Activated naive CD8-positive, alpha-beta T cell treated with anti-CD3 and anti-CD28 coated beads, Interleukin-2, amount 10 ng/mL, durations not matched to agents 7 days and 5 days (primary cell): ENCODE measurements at places on chromosomes 11 and 22. TPM values are rescaled to one million over a fixed set of nuclear protein-coding genes. Genes with fewer than 3 reads are reported as not detected.

GRCh38 chr11:15909937-15910598 is 446.3 kb downstream of the SOX6 start:
- DNase-seq, result no peak

GRCh38 chr22:49094151-49094550 is 733.5 kb downstream of the BRD1 start:
- DNase-seq, result no peak

DNA sequence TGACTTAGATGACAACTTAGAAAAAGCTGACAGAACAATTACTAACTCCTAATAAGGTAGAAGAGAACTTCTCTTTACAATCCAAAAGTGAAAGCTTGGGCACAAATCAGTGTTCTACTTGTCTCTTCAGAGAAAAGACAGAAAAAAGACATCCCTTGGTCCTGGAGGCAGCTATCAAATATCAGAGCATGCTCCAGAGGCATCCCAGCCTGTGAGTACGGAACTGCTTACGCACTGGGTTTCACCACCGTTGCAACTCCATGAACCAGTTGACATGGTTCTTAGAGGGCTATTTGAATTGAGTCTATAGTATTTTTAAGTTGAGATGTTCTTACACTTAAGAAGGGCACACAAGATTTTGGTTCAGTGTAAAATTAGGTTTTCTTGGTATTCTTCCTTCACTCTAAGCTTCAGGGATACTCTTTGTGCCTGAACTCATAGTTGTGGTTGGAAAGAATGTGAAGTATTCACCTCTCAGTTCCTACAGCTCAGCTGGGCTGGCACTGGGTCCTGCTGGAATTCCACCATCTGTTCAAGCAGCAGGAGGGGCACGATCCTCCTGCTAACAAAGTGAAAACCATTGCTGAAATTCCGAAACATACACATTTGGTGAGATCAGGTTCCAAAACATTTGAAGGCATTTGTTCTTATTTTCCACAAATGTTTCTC is 6.3 kb downstream of the AKIP1 start:
- DNase-seq, result no peak

Gene PANX2
- total RNA-seq, result 0.11 TPM

- DNase-seq, result no peak
Measured at GRCh38 chr11:100969008-100969407, 160.6 kb downstream of the PGR start.

- DNase-seq, result peak; percentile 40
Measured at GRCh38 chr11:113242767-113243397, 71.5 kb upstream of the TTC12 start.

GRCh38 chr11:86688398-86689179 is 16.2 kb upstream of the ME3 start:
- DNase-seq, result no peak

- no peak for DNase-seq
Measured at GRCh38 chr11:18393581-18394274, 635 bp upstream of the LDHA start.

Gene OR51B6
- total RNA-seq, result not detected
